ENCODE measurements at places on chromosomes 7 and 10.

- no peak for DNase-seq
Measured at GRCh38 chr10:66678521-66678920, 247.3 kb upstream of the LRRTM3 start.

DNA sequence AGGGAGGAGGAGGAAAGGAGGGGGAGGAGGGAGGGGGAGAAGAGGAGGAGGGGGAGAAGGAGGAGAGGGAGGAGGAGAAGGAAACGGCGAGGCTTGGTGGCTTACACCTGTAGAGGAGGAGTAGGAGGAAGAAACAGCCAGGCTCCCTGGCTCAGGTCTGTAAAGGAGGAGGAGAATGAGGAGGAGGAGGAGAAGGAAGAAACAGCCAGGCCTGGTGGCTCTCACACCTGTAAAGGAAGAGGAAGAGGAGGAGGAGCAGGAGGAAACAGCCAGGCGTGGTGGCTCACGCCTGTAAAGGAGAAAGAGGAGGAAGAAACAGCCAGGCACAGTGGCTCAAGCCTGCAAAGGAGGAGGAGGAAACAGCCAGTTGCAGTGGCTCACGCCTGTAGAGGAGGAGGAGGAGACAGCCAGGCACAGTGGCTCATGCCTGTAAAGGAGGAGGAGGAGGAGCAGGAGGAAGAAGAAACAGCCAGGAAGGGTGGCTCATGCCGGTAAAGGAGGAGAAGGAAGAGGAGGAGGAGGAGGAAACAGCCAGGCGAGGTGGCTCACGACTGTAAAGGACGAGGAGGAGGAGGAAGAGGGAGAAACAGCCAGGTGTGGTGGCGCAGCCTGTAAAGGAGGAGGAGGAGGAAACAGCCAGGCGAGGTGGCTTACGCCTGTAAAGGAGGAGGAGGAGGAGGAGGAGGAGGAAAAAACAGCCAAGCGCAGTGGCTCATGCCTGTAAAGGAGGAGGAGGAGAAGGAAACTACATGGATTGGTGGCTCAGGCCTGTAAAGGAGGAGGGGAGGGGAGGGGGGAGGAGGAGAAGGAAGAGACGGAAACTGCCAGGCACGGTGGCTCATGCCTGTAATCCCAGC lies 14.9 kb upstream of the CRCP start:
- DNase-seq: no peak

- DNase-seq: no peak
Measured at GRCh38 chr7:64559206-64559605, 3.7 kb downstream of the ZNF680 start.

GRCh38 chr10:59829601-59830000 lies 76.3 kb upstream of the MRLN start:
- DNase-seq: no peak

GRCh38 chr10:17951868-17952371 lies at the start of gene SLC39A12:
Gene SLC39A12, plus strand, starts transcription at chr10:17951918. Its CDS starts 1,359 bp downstream, at chr10:17953277.
- DNase-seq: no peak

- no peak for DNase-seq
Measured at GRCh38 chr7:39644170-39644569, 20.8 kb downstream of the RALA start.

DNA sequence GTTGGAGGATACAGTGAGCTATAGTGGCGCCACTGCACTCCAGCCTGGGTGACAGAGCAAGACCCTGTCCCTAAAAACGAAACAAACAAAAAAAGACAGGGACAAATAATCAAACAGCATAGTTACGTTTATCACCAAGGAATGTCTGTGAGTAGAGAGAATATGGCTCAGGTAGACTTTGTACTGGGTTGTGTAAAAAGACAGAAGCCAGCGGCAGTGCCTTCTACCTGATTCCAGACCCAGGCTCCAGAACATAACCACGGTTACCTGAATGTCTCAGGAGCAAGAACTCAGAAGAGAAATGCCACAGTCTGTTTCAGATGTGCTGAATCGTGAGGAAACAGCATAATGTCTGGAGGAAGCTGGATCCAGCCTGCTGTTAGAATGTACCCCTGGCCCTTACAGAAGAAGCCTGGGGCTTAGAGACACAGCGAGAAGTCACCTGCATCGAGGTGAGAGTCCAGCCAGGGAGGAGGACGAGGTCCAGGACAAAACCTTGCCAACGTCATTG lies 60.9 kb upstream of the KAT6B start:
- no peak for DNase-seq

- DNase-seq: no peak
Measured at GRCh38 chr10:35644050-35644950, 2.2 kb upstream of the FZD8 start.

DNA sequence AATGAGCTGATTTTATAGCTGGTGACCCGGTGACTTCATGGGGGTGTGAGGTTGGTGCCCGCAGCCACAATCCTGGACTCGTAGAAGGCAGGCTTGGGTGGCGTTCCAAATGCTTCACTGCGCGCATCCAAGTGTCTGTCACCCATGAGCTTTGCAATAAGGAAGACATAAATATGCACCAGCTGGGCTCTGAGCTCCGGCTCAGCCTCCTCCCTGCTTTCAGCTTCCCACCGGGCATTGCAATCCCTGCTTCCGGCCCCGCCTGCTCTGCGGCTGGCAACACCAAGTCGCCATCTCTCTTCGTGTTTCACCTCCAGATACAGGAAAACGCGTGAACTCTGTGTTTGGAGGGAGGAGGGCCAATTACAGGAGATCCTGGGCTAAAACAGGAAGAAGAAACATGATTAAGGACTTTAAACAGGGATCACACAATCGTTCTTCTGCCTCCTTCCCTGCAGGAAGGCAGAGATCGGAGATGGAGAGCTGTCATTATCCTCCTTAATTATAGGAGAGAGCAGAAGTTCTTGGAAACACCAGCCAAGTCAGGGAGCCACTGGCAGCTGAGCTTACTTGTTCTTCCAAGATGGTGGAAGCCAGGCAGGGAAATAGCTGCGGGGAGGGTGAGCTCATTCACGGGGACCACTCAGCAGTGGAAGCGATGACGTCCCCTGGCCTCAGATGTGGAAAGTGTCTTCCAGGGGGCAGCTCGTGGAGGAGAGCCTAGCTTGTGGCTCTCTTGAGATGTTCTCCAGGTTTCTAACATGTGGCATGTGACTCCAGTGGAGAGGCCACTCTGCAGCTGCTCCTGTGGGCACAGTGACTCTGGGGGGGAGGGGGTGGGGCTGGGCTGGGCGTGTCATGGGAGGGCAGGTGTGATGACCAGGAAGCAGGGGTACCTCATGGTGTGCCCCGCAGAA lies 134.9 kb downstream of the CAMK1D start:
- DNase-seq: peak; percentile 34

- DNase-seq: no peak
Measured at GRCh38 chr10:69318867-69319727, 40.8 kb downstream of the HK1 start.

GRCh38 chr10:19658622-19659233 lies 157.5 kb upstream of the PLXDC2 start:
- DNase-seq: no peak

DNA sequence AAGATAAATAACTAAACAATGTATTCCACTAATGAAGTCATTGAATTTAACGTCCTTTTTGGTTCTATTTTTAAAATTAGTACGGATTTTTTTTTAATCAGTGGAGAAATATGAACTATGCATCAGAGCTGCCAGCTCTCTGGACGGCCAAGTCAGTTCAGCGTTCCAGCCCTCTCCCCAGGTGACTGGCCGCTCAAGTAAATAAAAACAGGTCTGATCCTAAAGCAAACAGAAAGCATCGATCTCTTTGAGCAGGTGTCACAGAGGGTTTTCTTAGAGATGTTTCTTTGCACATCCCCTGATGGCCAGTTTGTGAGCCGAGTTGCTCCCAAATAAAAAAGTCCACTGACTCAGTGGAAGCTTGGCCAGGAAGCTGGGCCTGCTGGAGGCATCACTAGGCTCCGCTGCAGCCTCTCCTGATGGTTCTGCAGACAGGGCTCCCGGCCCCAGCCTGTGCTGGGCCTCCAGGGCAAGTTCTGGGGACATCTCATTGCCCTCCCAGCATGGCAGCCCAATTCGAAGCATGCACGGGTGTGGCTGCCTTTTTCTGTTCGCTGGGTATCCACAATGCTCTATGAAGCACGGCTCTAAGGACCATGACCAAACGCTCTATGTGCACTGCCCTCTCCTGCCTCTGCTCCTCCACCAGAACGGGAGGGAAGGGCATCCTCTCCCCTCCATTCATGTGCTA lies 74.7 kb upstream of the PPP2R2D start:
- DNase-seq: no peak

- no peak for DNase-seq
Measured at GRCh38 chr10:59008452-59008851, 168.0 kb upstream of the PHYHIPL start.

DNA sequence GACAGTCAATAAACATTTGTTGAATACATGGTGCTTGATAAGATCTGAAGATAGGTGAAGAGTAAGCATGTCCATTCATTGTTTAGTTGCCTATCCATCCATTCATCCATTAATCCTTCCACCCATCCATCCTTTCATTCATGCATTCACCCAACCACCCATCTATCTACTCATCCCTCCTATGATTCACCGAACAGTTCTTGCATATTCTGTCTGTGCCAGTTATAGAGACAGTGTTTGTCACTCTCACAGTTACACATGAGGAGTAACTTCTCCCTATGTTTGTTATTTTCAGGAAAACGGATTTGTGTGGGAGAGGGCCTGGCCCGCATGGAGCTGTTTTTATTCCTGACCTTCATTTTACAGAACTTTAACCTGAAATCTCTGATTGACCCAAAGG lies 86.0 kb upstream of the CYP2C9 start:
- no peak for DNase-seq

DNA sequence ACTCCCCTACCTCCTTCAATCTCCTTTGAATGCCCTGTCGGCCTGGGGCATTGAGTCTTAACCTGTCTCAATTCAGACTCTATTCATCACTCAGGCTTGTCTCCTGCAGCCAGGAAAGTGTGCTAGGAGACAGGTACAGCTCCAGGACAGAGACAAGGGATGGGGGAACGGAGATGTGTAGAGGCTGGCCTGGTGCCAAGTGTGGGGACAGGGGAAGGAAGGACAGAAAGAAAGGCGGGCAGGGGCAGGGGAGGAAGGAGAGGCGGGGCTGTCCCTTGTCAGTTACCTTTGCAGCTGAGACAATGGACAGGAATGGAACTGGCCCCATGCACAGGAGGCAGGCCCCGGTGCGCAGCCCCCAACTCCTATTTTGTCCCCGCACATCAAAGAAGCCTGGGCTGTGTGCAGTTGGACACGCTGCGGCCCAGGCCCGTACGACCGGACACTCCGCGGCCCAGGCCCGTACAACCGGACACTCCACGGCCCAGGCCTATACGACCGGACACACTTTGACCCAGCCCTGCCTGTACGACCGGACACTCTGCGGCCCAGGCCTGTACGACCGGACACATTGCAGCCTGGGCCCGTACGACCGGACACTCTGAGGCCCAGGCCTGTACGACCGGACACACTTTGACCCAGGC lies 36.9 kb downstream of the CHST15 start:
- DNase-seq: no peak

DNA sequence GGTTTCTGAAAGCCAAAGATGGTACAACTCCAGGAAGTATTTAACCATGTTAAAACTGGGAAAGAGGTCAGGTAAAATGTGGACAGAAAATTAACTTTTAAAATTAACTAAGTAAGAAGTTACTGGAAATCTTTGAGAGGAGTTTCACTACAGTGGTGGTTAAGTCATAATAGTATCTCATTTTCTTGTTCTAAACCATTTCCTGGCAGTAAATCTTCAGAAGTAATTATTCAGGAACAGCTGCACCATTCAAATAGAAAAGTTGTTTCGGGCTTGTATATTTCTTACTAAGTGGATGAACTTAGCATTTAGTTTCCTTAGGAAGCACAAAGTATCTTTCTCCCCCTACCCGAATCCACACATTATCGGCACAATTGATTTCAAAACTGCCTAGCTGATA lies 27.1 kb downstream of the COPG2 start:
- no peak for DNase-seq

GRCh38 chr10:7968510-7969112 lies 85.9 kb upstream of the GATA3 start:
- no peak for DNase-seq

- no peak for DNase-seq
Measured at GRCh38 chr7:117562759-117563158, 82.9 kb downstream of the CFTR start.

DNA sequence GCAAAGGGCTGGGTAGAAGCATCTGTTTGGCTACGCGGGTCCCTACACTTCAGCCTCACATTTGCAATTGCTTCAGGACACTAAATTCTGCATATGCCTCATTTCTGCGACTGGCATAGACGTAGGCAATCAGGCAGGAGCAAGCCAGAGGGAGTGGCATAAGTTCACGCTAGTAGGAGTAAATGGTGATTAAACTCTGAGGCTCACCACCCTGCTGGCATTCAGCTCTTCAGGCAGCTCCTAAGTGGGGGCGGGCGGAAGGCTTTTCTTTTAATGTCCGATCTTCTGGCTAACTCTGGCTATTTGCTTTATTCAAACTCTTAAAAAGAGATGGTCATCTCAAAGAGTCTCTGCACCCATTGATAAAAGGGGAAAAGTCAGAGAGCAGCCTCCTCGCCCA lies 45.3 kb downstream of the RGS10 start:
- DNase-seq: no peak

DNA sequence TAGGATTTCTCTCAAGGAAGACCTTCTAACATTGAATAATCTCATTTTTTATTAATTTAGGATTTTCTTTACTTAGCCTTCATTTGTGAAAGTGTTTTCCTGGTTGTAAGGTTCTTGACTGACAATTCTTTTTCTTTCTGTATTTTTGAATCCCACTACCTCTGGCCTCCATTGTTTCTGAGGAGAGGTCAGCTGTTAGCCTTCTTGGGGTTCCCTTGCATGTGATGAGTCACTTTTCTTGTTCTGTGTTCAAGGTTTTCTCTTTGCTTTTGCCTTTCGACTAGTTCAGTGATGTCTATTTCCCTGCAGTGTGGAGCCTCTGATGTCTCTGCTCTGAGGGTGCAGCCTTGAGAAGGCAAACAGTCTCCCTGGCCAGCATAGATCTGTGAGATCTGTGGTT lies 304.1 kb upstream of the ZNF32 start:
- no peak for DNase-seq

DNA sequence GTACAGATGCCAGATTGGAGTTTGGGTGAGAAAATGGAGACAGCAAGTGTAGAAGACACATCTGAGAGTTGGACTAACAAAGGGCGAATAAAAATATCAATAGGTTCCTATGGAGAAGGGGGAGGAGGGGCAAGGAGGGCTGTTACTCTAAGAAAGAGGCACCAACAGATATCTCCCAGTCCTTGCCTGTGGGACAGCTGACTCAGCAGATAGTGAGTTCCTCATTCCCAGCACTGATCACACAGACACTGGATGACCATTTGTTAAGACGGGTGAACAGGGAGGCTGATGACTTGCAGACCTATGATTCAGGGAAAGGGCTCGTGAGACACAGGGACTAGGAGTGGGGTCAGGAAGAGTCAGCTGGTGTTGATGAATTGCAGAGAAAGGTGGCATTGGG lies 5.7 kb upstream of the PRR15 start:
- no peak for DNase-seq

DNA sequence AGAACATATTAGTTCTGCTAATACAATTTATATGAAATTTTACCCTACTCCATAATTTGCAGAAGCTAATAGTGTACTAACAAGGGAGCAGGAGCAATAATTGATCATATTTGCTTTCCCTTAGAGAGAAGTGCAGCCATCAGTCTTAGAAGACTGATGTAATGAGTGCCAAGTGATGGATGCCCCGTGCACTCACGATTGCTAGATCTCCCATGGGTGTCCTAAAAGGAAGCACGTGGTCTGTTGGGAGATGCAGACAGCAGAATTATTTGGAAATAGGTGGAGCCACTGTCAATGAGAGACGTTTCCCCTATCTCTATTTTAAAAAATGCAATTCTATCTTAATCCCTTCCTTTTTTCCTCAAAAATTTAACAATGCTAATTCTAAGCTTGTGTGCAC lies 772.2 kb upstream of the C7orf33 start:
- no peak for DNase-seq

GRCh38 chr7:108403597-108404217 lies 52.5 kb downstream of the NRCAM start:
- DNase-seq: no peak

Data from NCI-H2107 (cell line).